Foreskin keratinocyte (primary cell): ENCODE measurements at places on chromosomes 11 and 22. TPM values are rescaled to one million over a fixed set of nuclear protein-coding genes. Genes with fewer than 3 reads are reported as not detected.

DNA sequence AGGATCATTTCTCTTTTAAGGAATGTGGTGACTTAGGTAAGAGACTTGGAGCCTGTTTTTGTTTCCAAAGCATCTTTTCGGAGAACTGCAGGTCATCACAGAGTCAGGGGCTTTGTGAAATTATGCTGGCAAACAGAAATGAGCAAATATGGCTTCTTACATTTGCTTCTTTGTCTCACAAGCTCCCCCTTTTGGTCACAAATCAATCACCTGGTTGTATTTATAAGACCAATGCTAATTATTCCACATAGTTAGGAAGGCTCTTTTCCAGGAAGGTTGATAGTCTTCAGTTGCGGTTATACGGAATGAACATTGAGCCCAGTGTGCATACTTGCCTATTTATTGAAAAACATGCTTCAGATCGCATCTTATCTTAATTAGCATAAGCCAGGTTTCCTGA is 34.6 kb upstream of the CEP126 start:
- DNase-seq = no peak

DNAJB13 gene
- not detected in 2 replicates for polyA plus RNA-seq

DNA sequence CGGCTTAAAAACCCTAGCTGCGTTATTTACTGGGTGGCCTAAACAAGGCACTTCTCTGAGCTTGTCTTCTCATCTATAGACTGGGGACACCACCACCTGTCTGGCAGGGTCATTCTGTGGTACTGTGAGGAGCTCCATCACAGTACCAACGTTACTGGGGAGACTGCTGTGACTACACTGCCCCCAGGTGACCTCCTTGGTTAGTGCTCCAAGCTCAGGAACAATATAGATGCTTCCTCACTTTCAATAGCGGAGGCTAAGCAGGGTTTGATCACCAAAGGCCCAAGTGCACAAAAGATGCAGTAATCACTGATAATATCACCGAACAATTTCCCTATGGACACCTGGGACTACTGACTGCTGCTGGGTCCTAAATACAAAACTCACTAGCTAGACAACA is 18.8 kb downstream of the PRPF19 start:
- no peak for DNase-seq

TMEM191C gene
- polyA plus RNA-seq = 1.2 and 1.3 TPM in 2 replicates
